ENCODE measurements at places on chromosomes 1 and 21. TPM values are rescaled to one million over a fixed set of nuclear protein-coding genes. Genes with fewer than 3 reads are reported as not detected.

GRCh38 chr1:226185141-226186036 is 1.2 kb downstream of the ACBD3 start:
- DNase-seq, result no peak
- no peaks in the 10 kb centered on the region for H3K36me3 ChIP-seq
- H3K4me3 ChIP-seq, result peak overlapping the region; percentile 97
- no peak overlapping the region for H3K27ac ChIP-seq

GRCh38 chr21:45374826-45375455 is 30.0 kb upstream of the COL18A1 start:
- H3K27ac ChIP-seq, result no peak overlapping the region
- peaks cover 7% of the 10 kb centered on the region for H3K4me1 ChIP-seq
- DNase-seq, result no peak
- no peak overlapping the region for H3K4me3 ChIP-seq
- H3K27me3 ChIP-seq, result no peaks in the 10 kb centered on the region
- no peaks in the 10 kb centered on the region for H3K36me3 ChIP-seq

DNA sequence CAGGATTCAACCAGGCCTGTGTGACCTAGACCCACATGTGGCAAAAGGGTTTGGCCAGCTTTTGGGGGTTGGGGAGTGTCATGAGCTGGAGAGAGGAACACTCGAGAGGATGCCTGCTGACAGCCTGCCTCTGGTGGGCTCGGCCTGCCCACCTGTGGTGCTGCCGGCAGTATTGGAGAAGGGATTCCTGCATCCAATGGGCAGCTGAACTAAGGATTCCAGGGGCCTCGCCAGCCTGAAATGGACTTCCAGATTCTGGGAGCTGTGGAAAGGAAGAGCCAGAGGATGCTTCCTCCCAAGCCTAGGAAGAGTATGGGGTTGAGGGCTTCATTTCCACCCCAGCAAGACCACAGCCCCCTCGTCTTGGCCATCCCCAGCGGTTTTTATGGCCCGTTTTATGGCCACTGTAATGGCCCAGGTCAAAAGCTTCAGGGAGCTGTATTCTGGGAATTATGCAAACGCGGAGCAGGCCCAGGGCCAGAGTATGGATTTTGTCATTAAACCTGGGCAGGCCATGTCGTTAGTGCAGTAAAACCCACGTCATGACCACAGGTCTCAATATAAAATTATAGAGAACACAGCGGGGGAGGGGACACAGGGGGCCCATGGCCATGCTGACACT is 63.6 kb downstream of the TMEM53 start:
- H3K4me3 ChIP-seq, result no peak overlapping the region
- DNase-seq, result peak; percentile 33
- H3K36me3 ChIP-seq, result no peaks in the 10 kb centered on the region
- H3K4me1 ChIP-seq, result peaks cover 16% of the 10 kb centered on the region
- H3K27ac ChIP-seq, result no peak overlapping the region

GRCh38 chr1:208714323-208714722 is 470.1 kb upstream of the PLXNA2 start:
- peaks cover 6% of the 10 kb centered on the region for H3K4me1 ChIP-seq
- H3K27me3 ChIP-seq, result no peaks in the 10 kb centered on the region
- no peak overlapping the region for H3K27ac ChIP-seq
- no peak for DNase-seq
- H3K4me3 ChIP-seq, result no peak overlapping the region
- no peaks in the 10 kb centered on the region for H3K36me3 ChIP-seq

- H3K27me3 ChIP-seq, result no peaks in the 10 kb centered on the region
- no peak overlapping the region for H3K27ac ChIP-seq
- DNase-seq, result no peak
- no peaks in the 10 kb centered on the region for H3K36me3 ChIP-seq
- H3K4me1 ChIP-seq, result no peaks in the 10 kb centered on the region
- no peak overlapping the region for H3K4me3 ChIP-seq
These were observed 292.1 kb upstream of the VAMP3 start for GRCh38 chr1:7478809-7479499.

DNA sequence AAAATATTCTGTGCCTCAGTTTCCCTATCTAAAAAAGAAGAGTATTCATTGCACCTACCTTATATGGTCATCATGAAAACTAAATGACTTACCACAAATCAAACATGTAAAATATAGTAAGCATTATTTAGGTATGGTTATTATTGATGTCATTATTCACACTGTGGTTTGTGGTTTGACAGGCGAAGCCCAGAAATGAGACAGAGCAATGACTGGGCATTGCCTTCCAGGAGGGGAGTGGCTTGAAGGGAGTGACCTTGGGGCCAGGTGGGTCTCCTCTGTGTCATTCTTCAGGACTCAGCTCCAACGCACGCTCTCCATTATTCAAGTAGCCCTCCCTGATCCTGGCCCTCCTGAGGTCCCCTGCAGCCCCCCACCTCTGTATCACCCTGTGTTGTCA is 133.7 kb downstream of the DMRTA2 start:
- no peak overlapping the region for H3K4me3 ChIP-seq
- H3K27ac ChIP-seq, result no peak overlapping the region
- DNase-seq, result no peak

DNA sequence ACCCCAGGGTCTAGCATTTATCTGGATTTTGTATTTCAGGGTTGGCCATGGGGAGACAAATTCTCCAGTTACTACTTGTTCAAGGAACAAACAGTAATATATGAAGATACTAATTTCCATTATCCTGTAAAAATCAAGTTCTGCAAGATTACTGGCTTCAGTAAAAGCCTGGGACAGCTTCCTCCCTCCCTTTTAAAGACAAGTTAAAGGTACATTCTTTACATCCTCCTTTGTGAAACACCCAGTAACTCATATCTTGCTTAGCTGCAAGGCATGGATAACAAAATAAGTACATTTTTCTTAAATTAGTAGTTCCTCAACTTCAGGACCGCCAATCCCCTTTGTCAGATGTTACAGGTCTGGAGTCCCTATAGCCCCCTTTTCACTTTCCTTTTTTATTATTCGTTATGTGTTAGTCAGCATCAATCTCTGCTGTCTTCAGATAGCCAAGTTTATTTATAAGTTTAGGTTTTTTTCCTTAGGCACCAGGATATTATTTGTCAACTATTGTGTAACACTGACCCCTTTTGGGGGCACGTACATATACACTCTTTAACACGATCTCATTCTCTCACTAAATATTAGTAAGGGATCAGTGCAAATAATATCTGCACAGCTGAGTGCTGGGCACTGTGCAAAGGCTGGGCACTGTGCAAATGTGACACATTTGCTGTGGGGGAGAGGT is 9.8 kb downstream of the ERRFI1 start:
- H3K4me3 ChIP-seq, result no peak overlapping the region
- peak overlapping the region; percentile 60 for H3K27ac ChIP-seq
- no peaks in the 10 kb centered on the region for H3K27me3 ChIP-seq
- no peak for DNase-seq

DNA sequence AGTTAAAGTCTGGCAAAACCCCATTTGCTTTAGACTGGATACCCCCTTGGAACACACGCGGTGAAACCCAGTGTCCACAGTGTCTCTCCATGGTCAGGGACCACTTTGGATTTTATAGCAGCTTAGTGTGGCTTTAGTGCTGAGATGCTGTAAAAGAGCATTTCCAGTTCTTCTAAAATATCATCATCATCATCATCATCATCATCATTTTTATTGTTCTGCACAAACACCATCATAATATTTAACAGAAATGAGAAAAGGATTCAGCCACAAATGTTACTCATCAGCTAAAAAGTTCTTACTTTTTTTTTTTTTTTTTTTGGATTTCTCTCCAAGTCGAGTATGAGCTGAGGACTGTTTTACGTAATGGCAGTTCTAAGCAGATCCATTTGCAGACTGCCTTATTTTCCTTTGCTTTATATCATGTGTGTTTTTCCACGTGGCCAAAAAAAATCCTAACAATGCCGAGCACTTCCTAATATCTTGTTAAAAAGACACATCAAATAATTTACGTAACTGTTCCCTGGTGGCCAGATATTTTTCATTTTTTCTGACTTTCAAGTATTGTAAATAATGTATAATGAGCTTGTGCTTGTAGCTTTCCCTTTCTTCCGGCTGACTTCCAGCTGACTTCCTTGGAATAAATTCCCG is 62.8 kb downstream of the EVA1C start:
- no peaks in the 10 kb centered on the region for H3K36me3 ChIP-seq
- no peaks in the 10 kb centered on the region for H3K27me3 ChIP-seq
- peaks cover 6% of the 10 kb centered on the region for H3K4me1 ChIP-seq
- no peak overlapping the region for H3K4me3 ChIP-seq
- H3K27ac ChIP-seq, result no peak overlapping the region

- peaks cover 7% of the 10 kb centered on the region for H3K27me3 ChIP-seq
- H3K36me3 ChIP-seq, result 0 out of 2 replicates have a peak, but pooled peaks cover under 1% of the 10 kb centered on the region
- no peak overlapping the region for H3K27ac ChIP-seq
- H3K4me1 ChIP-seq, result peaks cover 10% of the 10 kb centered on the region
- peak; percentile 87 for DNase-seq
- H3K4me3 ChIP-seq, result no peak overlapping the region
These were observed 3.7 kb downstream of the CCDC24 start for GRCh38 chr1:43994794-43995790.

DNA sequence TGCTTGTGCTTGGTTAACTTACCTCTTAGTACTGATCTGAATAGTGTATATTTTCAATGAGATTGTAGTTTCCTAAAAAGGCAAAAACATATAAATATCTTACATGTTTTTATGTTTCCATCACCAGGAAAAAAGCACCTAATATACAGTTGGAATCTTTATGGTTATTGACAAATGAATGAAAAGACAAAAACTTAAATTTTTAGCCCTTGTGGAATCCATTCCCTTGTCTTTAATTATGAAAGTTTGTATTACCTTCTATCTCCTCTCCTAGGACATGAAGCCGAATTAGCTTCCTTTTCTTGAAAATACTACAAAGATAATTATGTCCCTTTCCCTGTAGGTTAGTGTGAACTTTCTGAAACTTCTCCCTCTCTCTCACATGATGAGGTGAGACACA is at the start of gene OR2T12:
TSS of gene OR2T12 (minus strand) at position 101 of the 400 bp plus-strand sequence. CDS start 7,846 bp downstream, outside the sequence.
- H3K4me1 ChIP-seq, result no peaks in the 10 kb centered on the region
- no peak within 1 kb of the TSS for H3K27ac ChIP-seq
- H3K27me3 ChIP-seq, result no peaks in the 10 kb centered on the region
- no peak for DNase-seq
- no peak within 1 kb of the TSS for H3K4me3 ChIP-seq

DNA sequence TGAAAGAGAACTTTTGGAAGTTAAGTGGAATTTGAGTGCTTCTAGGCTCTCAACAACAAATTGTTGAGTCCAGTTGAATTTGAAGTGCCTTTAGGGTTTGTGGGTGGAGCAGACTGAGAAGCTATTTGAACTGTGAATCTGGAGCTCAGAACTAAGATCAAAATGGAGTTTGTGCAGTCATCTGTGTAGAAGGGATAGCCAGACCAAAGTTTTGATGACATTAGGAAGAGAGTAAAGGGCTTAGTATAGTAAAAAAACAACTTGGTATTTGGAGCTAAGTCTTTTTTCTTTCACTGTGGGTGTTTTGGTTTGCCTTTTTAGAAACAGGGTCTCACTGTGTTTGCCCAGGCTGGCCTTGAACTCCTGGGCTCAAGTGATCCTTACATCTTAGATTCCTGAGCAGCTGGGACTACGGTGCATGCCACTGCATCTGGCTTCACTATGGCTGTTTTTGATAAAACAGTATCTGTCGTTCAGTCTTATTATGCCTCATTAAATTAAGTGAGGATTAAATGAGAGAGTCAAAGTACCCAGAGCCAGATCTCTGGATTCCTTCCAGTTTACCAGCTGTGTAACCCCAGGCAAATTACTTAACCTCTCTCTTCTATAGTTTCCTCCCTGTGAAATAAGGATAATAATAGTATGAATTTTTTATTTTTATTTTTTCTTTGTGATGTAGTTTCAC is 20.0 kb downstream of the HDAC1 start:
- no peak for DNase-seq
- peaks cover 2% of the 10 kb centered on the region for H3K36me3 ChIP-seq
- no peaks in the 10 kb centered on the region for H3K4me1 ChIP-seq
- no peak overlapping the region for H3K4me3 ChIP-seq
- peak overlapping the region; percentile 72 for H3K27ac ChIP-seq

DNA sequence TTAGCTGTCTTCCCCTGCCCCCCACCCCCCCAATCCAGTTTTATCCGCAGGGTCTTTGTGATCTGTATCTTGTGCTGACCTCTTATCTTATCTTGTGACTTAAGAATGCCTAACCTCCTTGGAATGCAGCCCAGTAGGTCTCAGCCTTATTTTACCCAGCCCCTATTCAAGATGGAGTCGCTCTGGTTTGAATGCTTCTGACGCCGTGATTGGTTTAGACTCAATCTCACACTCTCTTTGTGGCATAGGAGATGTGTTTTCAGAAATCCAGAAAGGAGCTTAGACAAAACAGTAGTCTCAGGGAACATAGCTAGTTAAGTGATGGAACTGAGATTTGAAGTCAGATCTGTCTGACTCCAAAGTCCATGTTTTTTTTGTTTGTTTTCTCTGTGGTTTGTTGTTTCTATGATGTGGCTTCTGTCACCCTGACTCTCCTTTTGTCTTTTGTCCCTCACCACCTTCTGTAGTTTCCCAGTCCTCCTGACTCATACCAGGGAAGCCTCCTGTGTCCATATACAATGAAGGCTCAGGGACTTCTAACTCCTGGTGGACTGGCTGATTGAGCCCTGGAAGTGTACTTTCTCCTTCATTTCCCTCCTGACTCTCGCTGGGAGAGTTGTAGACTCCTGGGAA is 18.1 kb upstream of the USP24 start:
- H3K27me3 ChIP-seq, result 0 out of 2 replicates have a peak, but pooled peaks cover 3% of the 10 kb centered on the region
- H3K4me1 ChIP-seq, result no peaks in the 10 kb centered on the region
- no peak overlapping the region for H3K4me3 ChIP-seq
- no peak for DNase-seq
- H3K36me3 ChIP-seq, result no peaks in the 10 kb centered on the region

TSPAN1 gene
- total RNA-seq, result not detected

ZYG11B gene
- total RNA-seq, result 42.3 TPM

MYBPH gene
- not detected for total RNA-seq

Data from GM23338 (cell line).